HepG2 (cell line): ENCODE measurements at places on chromosomes 1 and 21.

DNA sequence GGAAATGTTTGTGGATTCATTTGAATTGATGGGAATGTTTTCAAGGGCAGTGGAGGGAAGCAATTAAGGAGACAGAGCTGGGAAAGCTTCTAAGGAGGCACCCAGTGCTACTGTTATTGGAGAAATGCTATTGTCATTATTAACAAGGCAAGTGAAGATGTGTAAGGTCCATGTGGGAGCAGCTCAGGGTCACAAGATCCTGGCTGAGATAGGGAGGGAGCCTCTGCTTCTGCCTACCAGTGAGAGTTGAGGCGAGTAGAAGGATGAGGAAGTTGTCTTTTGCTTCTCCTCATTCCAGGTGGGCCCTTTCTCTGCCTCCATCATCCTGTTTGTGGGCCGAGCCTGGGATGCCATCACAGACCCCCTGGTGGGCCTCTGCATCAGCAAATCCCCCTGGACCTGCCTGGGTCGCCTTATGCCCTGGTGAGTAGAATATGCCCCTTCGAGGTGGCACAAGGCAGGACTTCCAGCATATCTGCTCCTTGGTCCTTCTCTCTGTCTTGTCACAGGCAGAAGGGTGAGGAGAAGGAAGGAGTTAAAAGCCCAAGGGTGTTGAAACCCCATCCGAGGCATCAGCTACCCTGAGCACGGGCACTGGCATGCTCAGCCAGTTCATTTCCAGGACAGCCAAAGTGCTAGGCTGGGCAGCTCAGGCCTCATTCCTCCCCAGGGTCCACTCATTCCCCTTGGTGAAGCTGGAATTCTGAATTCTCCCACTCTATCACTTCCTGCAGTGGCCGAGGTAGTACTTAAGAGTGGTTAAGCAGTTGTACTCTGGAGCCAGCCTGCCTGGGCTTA, 3.7 kb downstream of the MFSD2A start:
- H3K4me3 ChIP-seq, result no peak overlapping the region
- H3K27me3 ChIP-seq, result peaks cover 7% of the 10 kb centered on the region
- H3K36me3 ChIP-seq, result no peaks in the 10 kb centered on the region
- peaks cover 18% of the 10 kb centered on the region for H3K4me1 ChIP-seq
- H3K27ac ChIP-seq, result no peak overlapping the region

- H3K36me3 ChIP-seq, result no peaks in the 10 kb centered on the region; the same call in 1 of the 2 replicates
- H3K27ac ChIP-seq, result no peak overlapping the region
- no peak overlapping the region for H3K4me3 ChIP-seq
- no peaks in the 10 kb centered on the region for H3K4me1 ChIP-seq
These were observed 27.8 kb downstream of the FAM20B start for GRCh38 chr1:179053486-179053885.

GRCh38 chr1:221670081-221670480, 71.8 kb downstream of the DUSP10 start:
- DNase-seq, result no peak
- no peaks in the 10 kb centered on the region for H3K27me3 ChIP-seq
- no peak overlapping the region for H3K4me3 ChIP-seq
- no peak overlapping the region for H3K27ac ChIP-seq
- H3K36me3 ChIP-seq, result no peaks in the 10 kb centered on the region

GRCh38 chr1:100627936-100628335, 90.0 kb downstream of the GPR88 start:
- H3K4me1 ChIP-seq, result no peaks in the 10 kb centered on the region
- H3K27ac ChIP-seq, result no peak overlapping the region
- no peak overlapping the region for H3K4me3 ChIP-seq
- no peak for DNase-seq

- DNase-seq, result no peak
- no peak overlapping the region for H3K27ac ChIP-seq
- peaks cover 4% of the 10 kb centered on the region for H3K36me3 ChIP-seq
- H3K4me1 ChIP-seq, result peaks cover 14% of the 10 kb centered on the region
- H3K4me3 ChIP-seq, result no peak overlapping the region
These were observed 296.3 kb downstream of the NFIA start for GRCh38 chr1:61378494-61379180.
